ENCODE measurements at places on chromosomes 6 and 20. TPM values are rescaled to one million over a fixed set of nuclear protein-coding genes. Genes with fewer than 3 reads are reported as not detected.

ZBTB22 gene
- total RNA-seq = 13.6 TPM

CST7 gene
- 4.4 TPM for total RNA-seq

GPLD1 gene
- 0.66 TPM for total RNA-seq

GTSF1L gene
- total RNA-seq = not detected

PRPH2 gene
- total RNA-seq = 0.11 TPM

SYNDIG1 gene
- not detected for total RNA-seq

AIF1 gene
- total RNA-seq = 31.8 TPM

NCOA6 gene
- 14.6 TPM for total RNA-seq

DNAH8 gene
- total RNA-seq = not detected

BANF2 gene
- not detected for total RNA-seq

PPP1R14C gene
- total RNA-seq = not detected

SPATS1 gene
- total RNA-seq = not detected

MUCL3 gene
- not detected for total RNA-seq

C6orf118 gene
- total RNA-seq = not detected

CGA gene
- not detected for total RNA-seq

ARMH2 gene
- total RNA-seq = not detected

HLA-DQA1 gene
- 5.9 TPM for total RNA-seq

PABPC1L gene
- 22.8 TPM for total RNA-seq

WFDC2 gene
- not detected for total RNA-seq

SLC2A10 gene
- not detected for total RNA-seq

SOBP gene
- total RNA-seq = 0.05 TPM

HECA gene
- total RNA-seq = 207 TPM

RHAG gene
- total RNA-seq = not detected

MEI4 gene
- total RNA-seq = not detected

LTA gene
- total RNA-seq = 16.7 TPM

UST gene
- total RNA-seq = 3.7 TPM

Data from CD4-positive, alpha-beta T cell (primary cell).